ENCODE measurements at places on chromosomes 13 and 19.

- no peak for DNase-seq
These were observed 1.4 kb downstream of the ZNF575 start for GRCh38 chr19:43534305-43534815.

- no peak for DNase-seq
These were observed 161.7 kb downstream of the KLF12 start for GRCh38 chr13:73972545-73972944.

- DNase-seq = no peak
These were observed 264.1 kb downstream of the TSHZ3 start for GRCh38 chr19:31085125-31085524.

DNA sequence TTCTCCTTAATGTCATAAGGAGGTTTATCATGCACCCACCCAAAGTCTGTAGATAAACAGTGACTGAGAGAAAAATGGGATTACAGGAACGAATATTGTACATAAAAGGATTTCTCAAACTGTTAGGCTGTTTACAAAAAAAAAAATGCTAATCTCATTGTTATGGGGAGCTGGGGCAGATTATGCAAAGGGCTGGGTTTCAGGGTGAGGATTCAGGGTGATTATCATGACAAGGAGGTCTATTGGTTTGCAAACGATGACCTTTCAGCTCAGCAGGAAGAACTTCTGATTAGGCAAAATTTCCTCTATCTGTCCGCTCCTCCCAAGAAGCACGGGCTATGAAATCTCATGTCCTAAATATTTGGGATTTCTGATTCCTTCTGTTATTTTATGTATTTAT lies 41.4 kb downstream of the NLRP12 start:
- no peak for DNase-seq

DNA sequence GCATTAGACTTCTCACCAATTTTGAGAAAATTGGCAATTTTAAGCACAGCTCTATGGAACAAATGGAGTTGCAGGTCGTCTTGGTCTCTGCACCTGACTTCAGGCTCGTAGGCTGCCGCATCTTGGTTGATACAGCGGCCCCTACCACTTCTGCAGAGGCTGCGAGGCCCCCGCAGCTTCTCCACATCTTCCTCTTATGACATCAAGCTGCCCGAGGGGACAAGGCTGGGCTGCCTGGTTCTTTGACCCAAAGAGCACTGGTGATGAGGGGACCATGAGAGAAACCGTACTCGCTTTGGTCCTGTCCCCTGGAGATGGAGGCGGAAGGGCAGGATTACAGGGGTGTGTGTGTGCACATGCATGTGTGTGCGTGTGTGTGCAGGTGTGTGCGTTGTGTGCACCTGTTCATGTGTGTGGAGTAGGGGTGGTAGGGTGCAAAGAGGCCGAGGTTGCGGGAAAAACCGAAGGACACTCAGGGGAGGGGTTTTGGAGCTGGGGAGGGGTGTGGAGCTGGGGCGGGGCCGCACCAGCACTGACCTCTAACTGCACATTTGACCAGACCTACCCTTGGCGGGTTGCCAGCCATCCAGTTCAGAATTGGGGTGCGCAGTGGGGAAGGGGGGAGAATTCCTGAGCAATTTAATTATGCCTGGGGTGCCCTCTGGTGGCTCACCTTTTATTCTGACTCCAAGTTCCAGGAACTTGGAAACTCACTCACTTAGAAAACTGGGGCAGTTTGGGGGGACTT lies 65.1 kb upstream of the ARHGEF7 start:
- DNase-seq = peak; percentile 36

DNA sequence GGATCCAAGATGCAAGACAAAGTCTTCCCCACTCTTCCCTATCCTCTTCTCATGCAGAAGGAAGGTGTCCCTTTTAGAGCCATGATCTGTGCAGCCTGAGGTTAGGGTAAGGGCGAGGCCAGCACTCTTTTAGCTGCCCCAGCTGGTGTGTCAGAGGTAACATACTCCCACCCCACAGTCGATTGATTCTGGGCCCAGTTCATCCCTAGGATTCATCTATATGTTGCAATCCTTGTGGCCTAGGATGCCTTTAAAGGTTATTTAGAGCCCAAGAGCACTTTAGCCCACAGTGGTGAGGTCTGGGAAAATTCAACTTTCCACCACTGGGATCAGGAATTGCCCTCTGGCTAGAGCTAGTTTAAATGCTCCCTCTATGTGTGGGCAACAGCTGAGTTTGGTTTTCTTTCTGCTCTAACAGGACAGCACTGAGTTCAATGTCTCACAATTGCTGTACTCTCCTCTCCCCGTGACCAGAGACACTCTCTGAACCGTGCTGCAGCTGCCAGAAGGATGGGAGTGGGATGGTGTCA lies 201.3 kb upstream of the SERP2 start:
- DNase-seq = no peak
